ENCODE measurements at places on chromosomes 6 and 20.

DNA sequence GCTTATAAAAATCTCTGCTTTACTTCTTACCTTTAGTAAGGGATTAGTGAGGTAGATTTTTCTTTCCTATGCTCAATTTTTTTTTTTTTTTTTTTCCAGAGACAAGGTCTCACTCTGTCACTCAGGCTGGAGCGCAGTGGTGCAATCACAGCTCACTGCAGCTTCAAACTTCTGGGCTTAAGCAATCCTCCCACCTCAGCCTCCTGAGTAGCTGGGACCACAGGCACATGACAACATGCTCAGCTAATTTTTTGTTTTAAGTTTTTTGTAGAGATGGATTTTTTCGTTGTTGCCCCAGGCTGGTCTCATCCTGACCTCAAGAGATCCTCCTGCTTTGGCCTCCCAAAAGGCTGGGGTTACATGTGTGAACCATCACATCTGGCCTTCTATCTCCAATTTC lies 58.9 kb upstream of the RREB1 start:
- no peak for DNase-seq

GRCh38 chr20:44772636-44773035 lies 27.0 kb downstream of the KCNK15 start:
- no peak for DNase-seq

DNA sequence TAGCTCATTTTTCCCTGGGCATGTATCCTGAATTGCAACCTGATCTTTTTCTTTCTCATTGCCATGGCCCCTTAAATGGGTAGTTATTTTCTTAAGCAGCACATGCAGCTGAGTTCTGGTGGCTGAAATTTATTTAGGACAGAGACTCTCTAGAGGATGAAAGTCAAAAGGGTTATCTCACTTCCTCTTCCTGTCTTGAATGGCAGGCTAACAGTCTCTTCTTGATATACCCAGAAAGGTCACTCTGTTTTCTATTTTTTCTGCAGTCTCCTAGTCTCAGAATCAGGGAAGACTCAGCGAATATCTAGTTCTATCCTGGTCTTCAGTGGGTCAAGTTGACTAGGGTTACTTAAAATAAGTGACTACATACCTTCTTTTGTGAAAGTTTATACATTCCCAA lies 243.3 kb downstream of the EPHA7 start:
- DNase-seq, result no peak

- no peak for DNase-seq
Measured at GRCh38 chr6:3776881-3777507, 25.5 kb upstream of the PXDC1 start.

GRCh38 chr6:146335336-146335735 lies 208.3 kb upstream of the RAB32 start:
- DNase-seq, result no peak

DNA sequence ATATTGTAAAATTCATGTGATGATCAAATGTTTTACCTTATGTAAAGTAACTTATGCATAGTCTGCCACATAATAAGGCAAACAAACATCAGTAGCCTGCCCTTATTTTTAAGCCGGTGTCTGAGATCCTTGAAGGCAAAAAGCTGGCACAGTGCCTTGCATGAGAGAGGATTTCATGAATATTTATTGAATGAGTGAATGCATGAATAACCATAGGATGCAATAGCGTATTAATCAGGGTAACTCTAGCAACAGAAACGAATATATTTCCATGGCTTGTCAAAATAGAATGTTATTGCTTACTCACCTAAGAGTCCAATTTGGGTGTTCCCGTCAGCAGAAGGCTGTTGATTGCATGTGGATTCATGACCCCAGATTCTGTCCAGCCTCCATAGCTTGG lies 34.9 kb downstream of the BTBD3 start:
- no peak for DNase-seq
